Small intestine (tissue), 16 donors: ENCODE measurements at places on chromosomes 12 and 14.

DNA sequence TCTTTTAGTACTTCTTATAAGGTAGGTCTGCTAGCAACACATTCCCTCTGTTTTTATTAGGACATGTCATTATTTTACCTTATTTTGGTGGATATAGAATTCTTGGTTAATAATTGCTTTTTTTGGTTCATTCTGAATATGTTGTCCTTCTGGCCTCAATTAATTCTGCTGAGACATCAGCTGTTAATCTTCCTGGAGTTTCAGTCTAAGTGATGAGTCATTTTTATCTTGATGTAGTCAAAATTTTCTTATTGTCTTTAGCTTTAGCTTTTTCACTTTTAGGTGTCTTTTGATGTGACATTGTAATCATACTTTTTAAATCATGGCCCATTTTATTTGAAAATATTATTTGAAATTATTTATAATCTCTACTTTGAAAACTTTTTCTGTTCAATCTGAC lies 104.9 kb upstream of the PMCH start:
- DNase-seq, result no peak

DNA sequence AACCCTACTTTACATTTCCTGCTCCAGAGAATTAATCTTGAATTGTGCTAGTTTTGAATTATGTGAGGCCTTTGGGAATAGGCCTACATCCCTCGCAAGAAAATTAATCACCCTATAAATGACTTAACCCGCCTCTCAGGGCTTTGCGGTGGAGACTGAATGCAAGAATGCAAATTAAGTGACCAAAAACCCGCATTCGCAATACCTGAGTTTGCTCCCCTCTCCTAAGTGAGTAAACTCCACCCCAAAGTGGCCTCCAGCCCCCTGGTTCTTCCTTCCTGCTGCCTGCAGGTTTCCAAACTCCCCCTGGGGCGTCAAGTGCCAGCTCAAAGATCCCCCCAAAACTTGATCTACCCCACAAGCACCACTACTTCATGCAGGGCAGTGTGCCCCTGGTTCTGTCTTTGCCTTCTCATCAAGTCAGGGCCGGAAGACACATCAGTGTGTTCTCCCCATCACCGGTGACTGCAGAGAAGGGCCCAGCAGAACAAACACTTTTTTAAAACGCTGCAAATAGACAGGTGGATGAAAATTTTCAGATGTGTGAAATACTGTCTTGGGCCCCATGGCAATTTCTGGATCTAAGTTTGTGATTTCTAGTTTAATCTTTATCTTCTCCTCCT lies 644.7 kb downstream of the VRK1 start:
- no peak for DNase-seq

GRCh38 chr12:129681151-129681550 lies 222.7 kb downstream of the TMEM132D start:
- DNase-seq, result no peak

- DNase-seq, result peak; percentile 88
Observed at GRCh38 chr12:124389138-124389724, 94.3 kb downstream of the RFLNA start.

GRCh38 chr12:11981121-11981733 lies 89.5 kb upstream of the BCL2L14 start:
- DNase-seq, result no peak

- DNase-seq, result no peak
Observed at GRCh38 chr12:75890141-75890540, 141.4 kb downstream of the PHLDA1 start.

- DNase-seq, result no peak
Observed at GRCh38 chr14:66530526-66530925, 22.6 kb downstream of the GPHN start.
